ENCODE measurements at places on chromosomes 12 and 14. TPM values are rescaled to one million over a fixed set of nuclear protein-coding genes. Genes with fewer than 3 reads are reported as not detected.

The RNF212B gene
- total RNA-seq: not detected

The KCNK10 gene
- total RNA-seq: not detected

The C1QL4 gene
- not detected for total RNA-seq

DNA sequence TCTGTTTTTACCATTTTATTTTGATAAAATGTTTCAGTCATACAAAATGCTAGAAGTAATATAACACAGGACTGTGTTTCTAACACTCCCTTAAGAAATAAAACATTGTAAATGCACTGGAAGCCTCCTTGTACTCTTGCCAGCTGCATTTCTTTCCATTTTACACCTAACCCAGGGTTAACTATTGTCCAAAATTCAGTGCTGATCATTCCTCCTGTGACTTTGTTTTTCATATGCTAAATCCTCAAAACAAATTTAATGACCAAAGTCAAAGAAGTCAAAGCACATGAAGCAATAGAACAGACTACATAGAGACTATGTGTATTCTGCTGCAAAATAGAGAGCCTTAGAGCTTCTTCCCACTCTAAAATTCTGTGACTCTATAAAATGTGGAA, 420.3 kb upstream of the PRICKLE1 start:
- DNase-seq: no peak

- DNase-seq: no peak
Observed at GRCh38 chr14:76510181-76510580, 134.2 kb downstream of the ESRRB start.

DNA sequence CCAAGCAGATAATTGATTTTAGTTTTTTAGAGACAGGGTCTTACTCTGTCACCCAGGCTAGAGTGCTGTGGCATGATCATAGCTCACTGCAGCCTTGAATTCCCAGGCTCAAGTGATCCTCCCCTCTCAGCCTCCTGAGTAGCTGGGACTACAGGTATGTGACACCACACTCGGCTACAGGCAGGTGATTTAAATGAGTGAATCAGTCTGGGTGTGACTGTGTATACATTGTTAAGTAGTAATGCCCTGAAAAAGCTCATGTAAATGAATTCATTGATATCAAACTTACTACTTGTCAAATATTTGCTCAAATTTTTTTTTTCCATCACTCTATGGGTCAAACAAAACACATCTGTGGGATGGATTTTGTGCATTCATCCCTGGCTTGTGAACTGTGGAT, 6.3 kb upstream of the USP44 start:
- no peak for DNase-seq

GRCh38 chr14:71451501-71451900, 480.7 kb upstream of the RGS6 start:
- DNase-seq: no peak

- no peak for DNase-seq
Observed at GRCh38 chr12:42987216-42987650, 397.7 kb upstream of the PRICKLE1 start.
